ENCODE measurements at places on chromosomes 11 and 22.

- DNase-seq: no peak
These were observed 115.1 kb downstream of the ATXN10 start for GRCh38 chr22:45786726-45787125.

- DNase-seq: no peak
These were observed 620 bp downstream of the SMPD1 start for GRCh38 chr11:6390718-6391469.

GRCh38 chr11:88377646-88378045 is 40.1 kb upstream of the CTSC start:
- DNase-seq: no peak

DNA sequence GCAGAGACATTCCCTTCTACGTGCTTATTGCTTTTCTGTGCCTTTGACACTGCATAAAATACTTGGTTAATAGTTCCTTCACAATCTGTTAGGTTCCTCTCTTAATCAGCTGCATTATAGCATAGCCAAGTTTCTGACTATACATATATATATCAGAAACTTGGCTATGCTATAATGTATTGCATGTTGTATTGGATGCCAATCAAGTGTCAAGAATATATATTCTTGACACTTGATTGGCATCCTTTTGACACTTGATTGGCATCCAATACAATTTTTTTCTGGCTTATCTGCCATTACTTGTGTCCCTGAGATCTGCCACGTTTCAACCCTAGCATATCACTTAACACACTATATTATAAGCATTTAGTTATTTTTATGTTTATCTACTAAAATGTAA is 949.7 kb upstream of the TENM4 start:
- DNase-seq: no peak
